ENCODE measurements at places on chromosomes 1 and 21. TPM values are rescaled to one million over a fixed set of nuclear protein-coding genes. Genes with fewer than 3 reads are reported as not detected.

LDLRAD1 gene
- not detected for total RNA-seq

DYNLT4 gene
- total RNA-seq: 0.13 TPM

DNA sequence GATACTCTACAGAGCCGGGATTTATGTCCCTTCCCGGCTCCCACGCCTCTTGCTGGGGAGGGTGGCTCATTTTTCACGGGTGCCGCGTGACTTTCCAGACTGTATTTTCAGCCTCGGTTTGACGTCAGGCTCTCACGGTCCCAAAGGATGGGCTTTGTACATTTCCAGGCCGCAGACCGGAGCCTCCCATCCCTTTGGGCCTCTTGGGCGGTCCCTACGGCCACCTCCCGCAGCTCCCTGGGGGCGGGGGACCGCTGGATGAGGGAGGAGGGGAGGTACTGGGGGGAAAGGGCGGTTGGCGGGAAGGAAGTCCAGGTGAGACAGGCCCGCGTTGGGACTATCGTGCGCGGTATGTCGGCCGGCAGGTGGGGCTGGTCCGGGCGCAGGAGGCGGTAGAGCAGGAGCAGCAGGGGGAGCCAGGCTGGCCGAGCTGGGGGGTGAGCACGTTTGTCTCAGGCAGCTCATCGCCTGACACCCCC is 17.9 kb downstream of the UBL4B start:
- DNase-seq: no peak

DNA sequence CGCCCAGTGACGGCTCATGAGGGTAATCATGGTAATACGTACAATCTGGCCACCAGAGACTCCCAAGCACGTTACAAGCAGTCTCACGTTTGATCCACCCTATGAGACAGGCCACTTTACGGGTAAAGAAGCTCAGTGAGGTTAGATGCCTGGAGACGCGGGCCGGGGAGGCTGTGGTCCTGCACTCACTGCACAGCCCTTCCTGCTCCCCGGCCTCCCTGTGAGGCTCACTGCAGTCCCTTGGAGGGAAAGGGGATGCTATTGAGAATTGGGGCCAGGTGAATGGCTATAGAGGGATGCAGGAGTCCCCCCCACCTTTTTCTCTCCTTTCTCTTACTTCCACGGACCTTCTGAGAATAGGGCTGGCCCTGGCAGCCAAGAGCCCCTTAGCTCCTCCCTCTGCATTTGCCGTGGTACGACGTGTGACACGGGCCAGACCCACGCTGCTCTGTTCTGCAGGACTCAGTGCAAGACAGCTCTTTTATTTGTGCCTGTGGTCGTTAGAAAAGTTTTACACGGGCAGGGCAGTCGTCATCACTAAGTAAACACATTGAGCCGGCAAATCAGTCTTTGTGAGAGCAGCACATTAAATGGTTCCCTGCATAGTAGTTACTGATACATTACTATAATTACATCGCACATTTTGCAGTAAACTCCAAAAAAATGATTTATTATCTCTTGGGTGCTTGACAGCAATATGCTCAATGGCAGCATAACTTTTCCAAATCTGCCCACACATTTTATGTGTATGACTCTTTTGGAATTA is 18.8 kb downstream of the KIF26B start:
- DNase-seq: no peak

DNA sequence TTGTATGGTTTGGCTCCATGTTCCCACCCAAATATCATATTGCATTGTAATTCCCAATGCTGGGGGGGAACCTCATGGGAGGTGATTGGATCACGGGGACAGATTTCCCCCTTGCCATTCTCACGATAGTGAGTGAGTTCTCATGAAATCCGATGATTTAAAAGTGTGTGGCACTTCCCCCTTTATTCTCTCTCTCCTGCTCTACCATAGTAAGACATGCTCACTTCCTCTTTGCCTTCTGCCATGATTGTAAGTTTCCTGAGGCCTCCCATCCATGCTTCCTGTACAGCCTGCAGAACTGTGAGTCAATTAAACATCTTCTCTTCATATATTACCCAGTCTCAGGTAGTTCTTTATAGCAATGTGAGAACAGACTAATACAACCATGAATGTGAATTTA is 211.6 kb upstream of the NR5A2 start:
- DNase-seq: no peak

GRCh38 chr1:14511796-14512585 is 86.5 kb upstream of the KAZN start:
- DNase-seq: no peak

DNA sequence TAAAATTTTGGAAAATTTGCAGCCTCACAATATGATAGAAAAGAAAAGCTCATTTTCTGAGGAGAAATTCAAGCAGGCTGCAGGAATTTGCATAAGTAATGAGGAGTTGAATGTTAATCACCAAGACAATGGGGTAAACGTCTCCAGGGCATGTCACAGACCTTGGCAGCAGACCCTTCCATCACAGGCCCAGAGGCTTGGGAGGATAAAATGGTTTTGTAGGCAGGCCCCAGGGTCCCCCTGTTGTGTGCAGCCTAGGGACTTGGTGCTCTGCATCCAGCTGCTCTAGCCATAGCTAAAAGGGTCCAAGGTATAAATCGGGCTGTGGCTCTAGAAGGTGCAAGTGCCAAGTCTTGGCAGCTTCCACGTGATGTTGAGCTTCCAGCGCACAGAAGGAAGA is 112.2 kb upstream of the FMN2 start:
- no peak for DNase-seq

- DNase-seq: no peak
Measured at GRCh38 chr1:43368646-43369020, 822 bp upstream of the ELOVL1 start.

GRCh38 chr1:96634883-96635282 is 86.7 kb upstream of the PTBP2 start:
- DNase-seq: no peak

DNA sequence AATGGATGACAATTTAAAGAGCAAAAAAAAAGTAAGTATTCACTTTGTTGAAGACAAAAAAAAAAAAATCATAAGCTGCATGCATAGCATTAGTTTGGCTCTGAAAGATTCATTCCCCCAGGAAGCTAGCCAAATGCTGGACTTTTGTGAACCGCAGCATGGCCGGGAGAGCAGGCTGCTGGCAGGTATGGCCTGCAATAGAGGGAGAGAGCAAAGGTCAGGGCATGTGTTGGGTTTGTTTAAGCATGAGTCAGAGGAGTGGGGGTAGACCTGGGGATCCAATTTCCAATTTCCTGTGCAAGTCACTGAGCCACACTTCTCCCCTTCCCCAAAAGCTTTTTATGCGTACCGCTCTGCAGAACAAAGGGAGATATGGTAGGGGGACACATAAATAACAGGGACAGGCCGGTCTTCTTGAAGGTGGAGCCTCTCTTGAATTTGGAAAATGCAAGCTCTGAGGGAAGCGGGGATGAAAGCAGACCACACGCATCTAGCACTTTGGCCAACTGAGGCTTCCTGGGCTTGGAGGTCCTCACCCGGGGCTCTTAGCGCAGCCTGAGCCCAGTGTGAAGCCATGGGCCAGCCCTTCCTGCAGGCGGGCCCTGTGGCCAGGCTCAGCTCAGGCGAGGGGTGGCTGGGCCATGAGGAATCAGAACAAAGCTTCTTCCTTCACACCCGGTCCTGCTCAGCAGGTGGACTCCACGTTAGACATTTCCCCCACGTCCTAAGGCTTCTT is 171.1 kb downstream of the TOMM20 start:
- DNase-seq: peak; percentile 55

All from dermis microvascular lymphatic vessel endothelial cell (primary cell).